ENCODE measurements at places on chromosomes 2 and 18.

- no peak for DNase-seq
Observed at GRCh38 chr2:69304656-69305055, 82.4 kb downstream of the GFPT1 start.

DNA sequence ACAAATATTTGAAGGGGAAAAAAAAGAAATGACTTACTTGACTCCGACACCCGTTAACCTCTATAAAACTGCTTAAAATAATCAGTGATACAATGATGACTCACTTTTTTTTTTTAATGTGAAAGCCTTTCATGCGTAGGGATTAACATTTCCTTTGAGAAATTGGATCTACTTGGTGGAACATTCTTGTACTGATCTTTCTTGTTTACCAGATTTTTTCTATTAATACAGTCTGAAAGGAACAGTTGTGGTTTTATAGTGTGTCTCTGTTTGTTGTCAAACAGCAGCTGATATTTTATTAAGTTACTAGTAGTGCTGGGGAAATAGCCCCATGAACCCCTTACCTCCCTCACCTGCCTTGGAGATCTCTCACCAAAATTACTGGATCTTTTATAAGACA, 40.2 kb upstream of the NEB start:
- DNase-seq, result no peak

- DNase-seq, result no peak
Observed at GRCh38 chr18:63508596-63508995, 31.8 kb downstream of the SERPINB5 start.

DNA sequence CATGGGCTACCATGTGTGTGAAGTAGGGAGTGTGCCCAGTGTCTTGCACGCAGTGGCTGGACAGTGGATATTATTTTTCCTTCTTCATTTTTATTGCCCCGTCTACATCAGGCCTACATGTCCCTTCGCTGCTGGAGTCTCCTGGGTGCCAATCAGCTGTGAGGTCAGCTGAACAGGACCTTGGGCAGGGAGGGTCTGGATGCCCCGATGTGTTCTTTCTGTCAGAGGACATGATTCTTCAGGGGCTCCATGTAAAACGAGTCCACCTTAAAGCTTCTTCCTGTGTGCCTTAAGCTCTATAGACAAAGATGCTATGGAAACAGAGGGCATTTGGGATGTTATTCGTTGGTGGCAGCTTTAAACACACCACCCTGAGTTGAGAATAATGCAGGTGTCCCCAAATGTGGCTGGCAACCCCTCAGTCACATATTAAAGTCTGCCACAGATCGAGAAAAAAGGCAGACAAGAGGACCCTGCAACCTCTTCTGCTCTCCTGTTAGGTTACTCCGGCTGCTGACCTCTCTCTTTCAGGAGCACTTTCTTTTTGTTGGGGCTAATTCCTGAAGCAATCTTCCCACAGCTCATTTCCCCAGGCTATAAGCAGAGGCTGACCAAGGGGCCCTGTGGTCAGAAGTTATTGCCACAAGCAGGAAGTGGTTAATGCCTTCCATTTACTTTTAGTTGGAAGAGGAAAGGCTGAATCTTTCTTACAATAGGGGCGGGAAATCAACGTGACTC, 20.0 kb downstream of the GREB1 start:
- no peak for DNase-seq

GRCh38 chr2:126828051-126828450, 70.6 kb upstream of the TEX51 start:
- no peak for DNase-seq

DNA sequence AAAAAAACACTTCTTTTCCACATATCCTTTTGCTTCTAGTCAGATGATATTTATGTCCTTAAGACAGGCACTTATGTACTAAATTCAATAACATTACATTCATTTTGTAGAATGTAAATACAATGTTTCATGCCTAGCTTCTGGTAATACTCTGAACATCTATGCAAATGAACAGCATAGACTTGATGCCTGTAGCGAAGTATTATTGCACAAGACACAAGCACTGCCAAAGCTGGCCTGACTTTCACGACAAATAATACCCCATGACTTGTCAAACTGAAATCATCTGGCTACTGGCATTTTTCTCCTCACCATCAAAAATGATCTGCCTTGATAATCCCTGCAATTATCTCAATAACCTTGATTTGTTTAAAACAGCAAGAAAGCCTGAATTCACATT, 101.3 kb downstream of the L3MBTL4 start:
- DNase-seq, result no peak

- peak; percentile 18 for DNase-seq
Observed at GRCh38 chr2:156322686-156323231, 9.8 kb downstream of the NR4A2 start.

GRCh38 chr18:73684647-73685046, 463.0 kb downstream of the FBXO15 start:
- no peak for DNase-seq

- DNase-seq, result no peak
Observed at GRCh38 chr2:65264821-65265670, 37.4 kb downstream of the ACTR2 start.

GRCh38 chr2:168796583-168797285, 5.7 kb upstream of the NOSTRIN start:
- no peak for DNase-seq

GRCh38 chr2:116057538-116057937, 1615.1 kb downstream of the DPP10 start:
- no peak for DNase-seq

DNA sequence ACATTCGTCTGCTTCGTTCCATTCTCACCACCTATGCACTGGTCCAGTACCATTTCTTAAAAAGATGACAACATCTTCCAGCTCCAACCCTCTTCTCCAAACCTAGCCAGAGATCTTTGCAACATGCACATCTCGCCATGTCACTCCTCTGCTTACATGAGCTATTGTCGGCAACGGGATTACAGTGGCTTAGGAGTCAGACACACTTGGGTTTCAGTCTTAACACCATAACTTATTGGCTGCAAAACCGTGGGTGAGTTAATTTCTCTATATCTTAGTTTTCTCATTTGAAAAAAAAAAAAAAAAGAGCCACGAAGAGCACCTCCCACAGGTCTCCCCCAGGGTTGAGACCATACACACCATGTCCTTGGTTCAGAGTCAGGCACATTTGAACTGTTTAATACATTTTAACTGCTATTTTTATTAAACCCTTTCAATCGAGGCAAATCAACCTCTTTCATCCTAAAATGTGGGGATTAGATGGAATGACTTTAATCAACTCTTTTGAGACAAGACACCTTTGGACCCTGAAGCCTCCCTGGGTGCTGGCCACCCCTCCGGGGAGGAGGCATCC, 889 bp downstream of the ANKRD29 start:
- no peak for DNase-seq

- no peak for DNase-seq
Observed at GRCh38 chr18:1306641-1307040, 402.0 kb downstream of the ADCYAP1 start.

GRCh38 chr2:19942199-19942598, 40.4 kb upstream of the TTC32 start:
- no peak for DNase-seq

- DNase-seq, result no peak
Observed at GRCh38 chr2:214774108-214774507, 35.4 kb downstream of the BARD1 start.

DNA sequence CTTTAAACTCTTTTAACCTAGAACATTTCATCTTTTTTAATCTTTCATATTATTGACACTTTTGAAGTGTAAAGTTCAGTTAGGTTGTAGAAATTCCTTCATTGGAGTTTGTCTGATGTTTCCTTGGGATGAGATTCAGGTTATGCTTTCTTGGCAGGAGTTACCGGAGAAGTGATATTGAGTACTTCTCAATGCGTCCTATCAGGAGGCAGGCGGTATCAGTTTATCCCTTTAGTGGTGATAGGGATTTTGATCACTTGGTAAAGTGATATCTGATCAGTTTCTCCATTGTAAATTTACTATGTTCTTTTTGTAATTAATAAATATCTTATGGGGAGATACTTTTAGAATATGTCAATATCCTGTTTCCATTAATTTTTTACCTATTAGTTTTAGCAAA, 78.4 kb downstream of the DTNB start:
- DNase-seq, result no peak

GRCh38 chr2:9558948-9559381, 3.3 kb upstream of the ADAM17 start:
- no peak for DNase-seq

GRCh38 chr2:45699032-45699658, 47.7 kb downstream of the PRKCE start:
- DNase-seq, result no peak

DNA sequence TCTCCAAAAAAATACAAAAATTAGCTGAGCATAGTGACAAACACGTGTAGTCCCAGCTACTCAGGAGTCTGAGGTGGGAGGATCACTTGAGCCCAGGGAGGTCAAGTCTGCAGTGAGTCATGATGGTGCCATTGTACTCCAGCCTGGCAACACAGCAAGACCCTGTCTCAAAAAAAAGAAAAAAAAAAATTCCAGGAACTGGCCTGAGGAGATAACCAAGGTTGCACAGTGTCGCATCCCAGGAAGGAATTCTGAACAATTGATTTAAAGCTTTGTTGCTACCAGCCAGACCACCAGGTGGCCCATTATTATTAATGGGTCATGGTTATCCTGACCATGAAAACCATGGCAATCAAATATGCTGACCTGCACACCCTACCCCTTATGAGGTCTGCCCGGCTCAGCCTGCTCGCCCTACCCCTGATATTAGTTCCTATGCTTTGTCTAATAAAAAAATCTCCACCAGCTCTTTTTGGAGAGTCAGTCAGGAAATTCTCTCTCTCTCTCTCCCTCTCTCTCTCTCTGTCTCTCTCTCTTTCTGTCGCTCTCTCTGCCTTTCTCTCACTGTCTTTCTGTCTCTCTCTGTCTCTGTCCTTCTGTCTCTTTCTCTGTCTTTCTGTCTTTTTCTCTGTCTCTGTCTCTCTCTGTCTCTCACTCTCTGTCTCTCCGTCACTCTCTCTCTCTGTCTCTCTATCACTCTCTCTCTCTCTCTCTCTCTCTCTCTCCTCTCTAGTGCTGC, 73.7 kb downstream of the NCAPH start:
- DNase-seq, result no peak

DNA sequence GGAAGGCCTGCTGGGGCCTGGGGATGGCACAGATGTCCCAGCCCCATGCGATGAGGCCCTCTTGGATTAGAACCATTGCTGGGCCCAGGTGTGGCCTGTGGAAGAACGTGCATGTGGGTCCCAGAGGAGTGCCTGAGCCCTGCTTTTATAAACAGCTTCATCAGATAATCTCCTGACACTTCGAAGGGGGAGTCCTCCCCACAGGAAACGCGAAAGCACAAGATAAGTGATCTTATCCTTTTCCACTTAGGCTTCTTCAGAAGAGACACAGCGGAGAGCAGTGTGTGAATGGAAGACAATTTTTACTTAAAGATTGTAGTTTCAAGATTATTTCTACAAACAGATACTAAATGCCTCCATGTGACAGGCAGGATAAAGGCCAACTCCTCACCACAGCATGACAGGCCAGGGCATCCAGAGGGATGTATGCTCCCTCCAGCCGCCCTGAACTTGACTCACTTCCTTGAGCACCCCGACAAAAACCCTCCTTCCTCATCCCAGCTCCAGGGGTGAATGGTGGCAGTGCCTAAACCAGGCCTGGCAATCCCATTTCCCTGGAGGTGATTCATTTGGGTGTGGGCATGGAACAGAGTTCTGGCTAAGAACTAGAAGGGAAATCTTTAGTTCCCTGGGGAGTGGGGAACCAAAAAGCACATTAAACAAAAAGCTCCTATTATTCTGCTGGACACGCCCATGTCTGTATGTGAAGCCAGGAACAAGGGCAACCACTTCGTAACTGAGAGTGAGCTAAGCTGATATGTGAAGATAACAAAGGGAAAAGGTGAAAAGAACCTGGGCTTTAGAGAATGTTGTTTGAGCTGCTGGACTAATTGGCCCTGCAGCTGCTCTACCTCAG, 56.2 kb upstream of the TMEM163 start:
- DNase-seq, result no peak

DNA sequence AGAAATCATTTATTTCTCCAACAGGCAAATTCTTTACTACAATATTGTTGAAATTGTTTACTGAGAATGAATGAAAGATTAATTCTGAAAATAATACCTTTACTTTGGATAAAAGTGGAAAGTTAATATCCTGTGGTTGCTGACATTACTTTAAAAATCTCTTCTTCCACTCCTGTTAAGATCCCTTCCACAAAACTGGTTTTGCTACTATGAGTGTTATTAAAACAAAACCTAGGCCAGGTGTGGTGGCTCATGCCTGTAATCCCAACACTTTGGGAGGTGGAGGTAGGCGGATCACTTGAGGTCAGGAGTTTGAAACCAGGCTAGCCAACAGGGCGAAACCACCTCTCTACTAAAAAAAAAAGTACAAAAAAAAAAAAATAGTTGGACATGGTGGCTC, 123.9 kb upstream of the CCDC150 start:
- DNase-seq, result no peak

DNA sequence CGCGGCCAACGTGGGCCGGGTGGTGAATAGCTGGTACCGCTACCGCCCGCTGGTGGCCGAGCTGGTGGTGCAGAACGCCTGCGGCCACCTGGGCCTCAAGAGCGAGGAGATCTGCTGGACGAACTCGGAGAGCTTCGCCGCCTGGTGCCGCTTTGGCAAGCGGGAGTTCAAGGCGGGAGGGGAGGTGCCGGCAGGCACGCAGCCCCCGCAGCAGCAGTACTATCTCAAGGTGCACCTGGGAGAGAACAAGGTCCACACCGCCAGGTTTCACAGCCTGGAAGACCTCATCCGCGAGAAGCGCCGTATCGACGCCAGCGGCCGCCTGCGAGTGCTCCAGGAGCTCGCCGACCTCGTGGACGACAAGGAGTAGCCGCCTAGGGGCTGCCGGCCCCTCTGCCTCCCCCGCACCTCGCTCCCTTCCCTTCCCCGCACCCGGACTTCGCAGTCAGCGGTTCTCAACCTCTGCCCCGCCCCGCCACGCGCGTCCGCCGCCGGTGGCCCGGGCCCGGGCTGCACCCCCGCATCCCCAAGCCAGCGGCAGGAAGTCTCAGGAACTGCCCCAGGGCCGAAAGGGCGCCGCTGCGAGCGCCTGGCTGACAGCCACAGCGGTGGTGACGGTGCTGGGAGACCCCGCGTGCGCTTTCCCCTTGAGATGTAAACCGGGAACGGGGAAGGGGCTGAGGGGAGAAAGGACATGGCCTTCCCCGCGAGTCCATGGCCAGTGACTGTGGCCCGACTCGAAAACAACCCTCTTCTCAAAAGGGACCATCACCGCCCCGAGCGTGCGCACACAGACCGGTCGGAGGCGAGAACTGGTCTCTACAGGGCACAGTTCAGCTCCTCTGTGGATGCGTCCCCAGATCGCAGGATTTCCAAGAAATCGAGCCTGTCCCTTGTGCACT, 2.2 kb downstream of the LRATD1 start:
- no peak for DNase-seq

- DNase-seq, result no peak
Observed at GRCh38 chr2:32442020-32442467, 85.2 kb downstream of the BIRC6 start.

GRCh38 chr2:143744114-143744513, 614.9 kb downstream of the ARHGAP15 start:
- DNase-seq, result no peak

- no peak for DNase-seq
Observed at GRCh38 chr2:58539973-58540372, 298.8 kb upstream of the FANCL start.

- DNase-seq, result peak; percentile 75
Observed at GRCh38 chr2:73985308-73986084, 786 bp downstream of the TET3 start.

All from activated CD8-positive, alpha-beta memory T cell treated with anti-CD3 and anti-CD28 coated beads, Interleukin-2, amount 50 U/mL, for 4 hours (primary cell).